Stimulated activated CD8-positive, alpha-beta memory T cell treated with anti-CD3 and anti-CD28 coated beads, Interleukin-2, amount 100 ng/mL, for 1 hour (primary cell): ENCODE measurements at places on chromosomes 4 and X.

DNA sequence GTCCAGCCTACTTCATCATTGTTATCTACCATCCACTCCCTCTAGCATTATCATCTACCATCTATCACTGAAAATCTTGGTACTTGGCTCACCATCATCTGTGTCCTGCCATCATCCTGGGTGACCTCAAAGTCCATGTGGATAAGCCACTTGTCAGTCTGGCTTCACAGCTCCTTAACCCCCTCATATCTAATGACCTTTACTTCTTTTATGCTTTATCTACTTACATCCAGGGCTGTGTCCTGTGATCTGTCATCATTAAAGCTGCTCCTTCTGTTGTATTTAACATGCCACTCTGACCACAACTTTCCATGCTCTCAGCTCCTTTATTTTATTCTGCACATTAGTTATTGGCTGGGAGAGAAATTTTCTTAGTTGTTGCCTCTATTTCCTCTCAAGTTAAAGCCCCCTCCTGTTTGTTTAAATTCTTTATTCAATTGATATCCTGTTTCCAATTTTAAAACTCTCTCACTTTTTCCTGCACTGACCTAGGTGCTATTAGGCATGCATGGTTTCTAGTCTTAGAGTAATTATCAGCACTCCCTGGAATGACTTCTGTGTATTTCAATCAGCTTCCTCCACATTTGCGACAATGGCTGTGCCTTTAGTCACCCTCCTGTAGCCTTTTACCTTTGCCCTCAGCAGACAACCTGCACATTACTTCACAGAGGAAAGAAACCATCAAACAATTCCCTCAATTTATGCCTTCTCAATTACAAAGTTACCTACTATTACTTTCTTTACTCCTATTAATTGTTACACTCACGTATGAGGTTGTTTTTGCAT is 8.1 kb upstream of the FABP2 start:
- no peak for DNase-seq

- DNase-seq, result no peak
Measured at GRCh38 chr4:81454499-81454898, 17.2 kb downstream of the RASGEF1B start.

DNA sequence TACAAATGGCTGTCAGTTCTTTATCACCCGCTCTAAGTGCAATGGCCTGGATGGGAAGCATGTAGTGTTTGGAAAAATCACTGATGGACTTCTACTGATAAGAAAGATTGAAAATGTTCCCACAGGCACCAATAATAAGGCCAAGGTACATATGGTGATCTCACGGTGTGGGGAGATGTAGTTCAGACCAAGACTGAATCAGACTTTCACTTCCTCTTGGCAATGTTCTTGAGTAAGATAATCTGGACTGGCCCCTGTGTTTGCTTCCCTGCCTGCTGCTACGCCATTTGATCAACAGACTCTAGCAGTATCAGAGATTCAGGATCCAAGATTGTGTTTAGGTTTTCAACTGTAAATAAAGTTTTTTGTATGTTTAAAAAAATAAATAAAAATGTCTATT is 682.2 kb upstream of the AMOT start:
- no peak for DNase-seq

GRCh38 chr4:136001791-136002190 is 1530.5 kb downstream of the PCDH18 start:
- no peak for DNase-seq

- no peak for DNase-seq
Measured at GRCh38 chr4:56668267-56668666, 12.8 kb downstream of the HOPX start.
